ENCODE measurements at places on chromosomes 13 and 19. TPM values are rescaled to one million over a fixed set of nuclear protein-coding genes. Genes with fewer than 3 reads are reported as not detected.

Gene CDC42EP5
- not detected for total RNA-seq

Gene NALCN
- total RNA-seq: 3.2 TPM

Gene USHBP1
- not detected for total RNA-seq

Gene PLPPR3
- 5.3 TPM for total RNA-seq

Gene SLC6A16
- 1.6 TPM for total RNA-seq

Gene DGKH
- 6.9 TPM for total RNA-seq

Gene PTH2
- total RNA-seq: not detected

Gene TMEM150B
- total RNA-seq: not detected

Gene IZUMO1
- not detected for total RNA-seq

Gene CERS1
- 5.2 TPM for total RNA-seq

Gene TEX101
- not detected for total RNA-seq

Gene SIGLEC5
- total RNA-seq: not detected

Gene LHB
- total RNA-seq: not detected

Gene GRK1
- 0.04 TPM for total RNA-seq

Gene C2CD4C
- 0.51 TPM for total RNA-seq

Gene C19orf73
- 2.4 TPM for total RNA-seq

Gene EFNA2
- 2.4 TPM for total RNA-seq

Gene KASH5
- total RNA-seq: not detected

Gene CCDC169
- total RNA-seq: 0.36 TPM

Gene SMIM44
- total RNA-seq: not detected

Gene EPSTI1
- 0.20 TPM for total RNA-seq

Gene DNAAF3
- total RNA-seq: 6.9 TPM

Gene PINLYP
- total RNA-seq: 0.20 TPM

Gene RETN
- total RNA-seq: not detected

Gene CCDC122
- 1.7 TPM for total RNA-seq

Gene CYP2F1
- total RNA-seq: not detected

Gene UGGT2
- 10.1 TPM for total RNA-seq

Gene LILRB3
- 0.20 TPM for total RNA-seq

Gene ZNF100
- total RNA-seq: not detected

Gene ZNF682
- total RNA-seq: not detected

Gene FFAR2
- total RNA-seq: not detected

Gene ZNF536
- total RNA-seq: not detected

Gene CAMSAP3
- 6.1 TPM for total RNA-seq

Gene HCST
- total RNA-seq: 0.44 TPM

Gene ZNF490
- total RNA-seq: 0.89 TPM

Gene ZNF530
- 4.9 TPM for total RNA-seq

Gene SELENOV
- total RNA-seq: not detected

Gene NLRP7
- not detected for total RNA-seq

Gene ZNF547
- total RNA-seq: 0.85 TPM

Gene VSTM1
- total RNA-seq: 0.52 TPM

Gene SMARCA4
- total RNA-seq: 7.4 TPM

Gene CGB3
- not detected for total RNA-seq

Gene NAPSA
- total RNA-seq: 0.84 TPM

Gene ZNF99
- total RNA-seq: not detected

Gene PTGER1
- 0.09 TPM for total RNA-seq

Gene SIGLEC12
- not detected for total RNA-seq

Gene MEIOSIN
- 0.06 TPM for total RNA-seq

Gene ZNF229
- total RNA-seq: 3.0 TPM

Gene ILF3
- total RNA-seq: 155 TPM

Gene ZNF345
- not detected for total RNA-seq

Gene ERICH4
- not detected for total RNA-seq

Gene SPIB
- total RNA-seq: 0.24 TPM

Gene POSTN
- 0.05 TPM for total RNA-seq

Gene ADGRE3
- total RNA-seq: not detected

Gene ATXN8OS
- total RNA-seq: not detected

Gene MYPOP
- 10.5 TPM for total RNA-seq

Gene PEAK3
- 0.08 TPM for total RNA-seq

Gene RNF225
- 0.19 TPM for total RNA-seq

Measured in A549 treated with Mapracorat at 1 μM for 4 hours (cell line).